Left ventricle myocardium inferior (tissue), 1 donor: ENCODE measurements at places on chromosomes 3 and 15.

DNA sequence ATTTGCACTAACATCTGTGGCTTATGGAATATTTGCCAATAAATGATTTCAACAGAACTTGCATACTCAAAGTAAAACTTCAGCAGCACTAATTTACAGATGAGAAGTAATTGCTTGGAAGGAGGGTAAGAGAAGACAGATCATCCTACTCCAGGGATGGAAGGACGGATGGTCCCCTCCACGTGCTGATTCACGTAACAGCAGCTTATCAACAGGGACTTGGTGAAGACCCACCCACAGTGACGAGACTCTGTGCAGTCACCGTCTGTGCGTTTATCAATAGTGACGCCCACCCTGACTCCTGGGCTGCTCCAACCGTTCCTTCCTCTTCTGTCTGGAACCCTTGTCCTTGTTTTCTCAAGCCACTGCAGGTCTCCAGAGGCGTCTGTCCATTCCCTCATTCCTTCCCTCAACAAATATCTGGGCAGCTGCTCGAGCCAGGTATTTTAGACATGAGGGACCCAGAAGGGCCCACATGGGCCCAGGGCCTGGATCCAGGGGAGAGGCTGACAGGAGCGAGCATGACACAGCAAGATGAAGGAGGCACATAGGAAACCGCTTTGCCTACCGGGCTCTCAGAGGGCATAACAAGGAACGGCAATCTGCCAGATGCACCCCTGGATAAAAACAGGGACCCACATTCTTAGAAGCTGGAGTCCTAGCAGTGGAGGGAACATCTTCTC, 33.3 kb downstream of the PCSK6 start:
- DNase-seq = no peak

DNA sequence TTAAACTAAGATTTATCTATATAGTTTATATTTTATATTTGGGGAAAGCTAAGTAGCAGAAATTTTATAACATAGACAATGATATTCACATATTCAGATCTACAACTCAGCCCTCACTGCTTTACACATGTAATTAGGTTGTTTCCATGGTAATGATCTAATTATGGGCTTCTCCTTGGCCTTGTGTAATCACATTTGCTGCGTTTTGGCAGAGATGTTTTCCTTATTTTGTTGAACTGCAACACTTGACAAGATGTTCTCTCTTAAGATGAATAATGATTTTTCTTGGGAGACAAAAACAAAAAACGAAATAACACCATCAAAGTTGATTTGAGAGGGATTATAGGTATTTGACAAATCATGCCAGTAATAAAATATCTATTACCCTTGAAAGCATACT, 635.6 kb upstream of the TBL1XR1 start:
- DNase-seq = no peak

- DNase-seq = peak; percentile 34
Measured at GRCh38 chr3:184472723-184473428, 88.7 kb upstream of the EPHB3 start.

DNA sequence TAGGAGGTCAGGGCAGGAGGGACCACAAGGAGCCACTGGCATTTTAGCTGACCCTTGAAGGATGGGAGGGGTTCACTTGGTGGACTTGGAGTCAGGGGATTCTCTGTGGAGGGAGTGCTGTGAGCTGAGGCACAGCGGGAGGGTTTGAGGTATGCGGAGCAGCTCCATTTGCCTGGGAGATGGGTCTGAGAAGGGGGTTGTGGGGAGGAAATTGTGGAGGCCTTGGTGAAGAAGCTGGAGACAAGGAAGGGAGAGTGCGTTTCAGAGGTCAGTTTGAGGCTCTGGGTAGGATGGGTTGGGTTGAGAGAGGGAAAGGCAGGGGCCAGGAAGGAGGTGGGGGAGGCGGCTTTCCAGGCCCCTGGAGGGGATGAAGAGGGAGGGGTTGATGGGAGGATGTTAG, 20.2 kb downstream of the PLEKHO2 start:
- no peak for DNase-seq

DNA sequence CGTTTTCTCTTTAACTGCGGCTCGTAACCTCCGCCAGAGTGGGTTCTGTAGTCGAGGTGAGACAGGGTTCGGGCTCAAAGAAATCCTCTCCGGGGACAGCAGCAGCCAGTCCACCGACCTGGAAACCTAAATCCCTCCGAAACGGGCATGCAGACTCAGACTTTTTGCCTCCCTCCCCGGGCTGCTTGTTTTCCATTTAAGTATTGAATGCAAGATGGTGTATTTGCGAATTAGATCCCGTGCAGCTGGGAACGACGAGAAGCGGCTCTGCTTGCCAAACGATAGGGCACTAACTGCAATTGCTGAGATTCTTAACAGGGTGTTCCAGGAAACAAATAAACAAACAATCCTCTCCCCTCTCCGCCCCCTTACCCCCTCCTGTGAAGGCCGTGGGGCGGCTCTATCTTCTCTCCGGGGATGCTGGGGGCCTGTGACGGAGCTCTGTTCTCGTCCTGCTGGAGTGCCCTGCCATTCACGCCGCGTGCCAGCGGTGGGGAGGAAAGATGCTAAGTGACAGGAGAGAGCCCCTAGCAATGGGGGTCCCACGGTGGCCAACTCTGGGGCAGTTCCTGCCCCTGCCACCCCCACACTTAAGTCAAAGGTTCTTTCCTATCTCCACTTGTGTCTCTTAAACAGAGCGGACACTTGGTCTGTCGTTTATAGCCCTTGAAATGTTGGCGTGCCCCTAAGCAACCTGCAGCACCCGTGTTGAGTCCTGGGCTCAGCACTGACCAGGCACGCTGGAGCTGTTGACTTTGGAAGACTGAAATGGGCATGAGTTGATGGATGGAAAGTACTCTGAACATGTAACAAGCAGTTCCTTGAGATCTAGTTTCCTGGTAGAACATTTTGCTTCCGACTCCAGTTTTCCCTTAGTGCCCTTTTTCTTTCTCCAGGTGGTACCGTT, 1.3 kb upstream of the ETV5 start:
- DNase-seq = no peak

- DNase-seq = peak; percentile 63
Measured at GRCh38 chr3:130609166-130609979, 92.4 kb downstream of the COL6A6 start.

DNA sequence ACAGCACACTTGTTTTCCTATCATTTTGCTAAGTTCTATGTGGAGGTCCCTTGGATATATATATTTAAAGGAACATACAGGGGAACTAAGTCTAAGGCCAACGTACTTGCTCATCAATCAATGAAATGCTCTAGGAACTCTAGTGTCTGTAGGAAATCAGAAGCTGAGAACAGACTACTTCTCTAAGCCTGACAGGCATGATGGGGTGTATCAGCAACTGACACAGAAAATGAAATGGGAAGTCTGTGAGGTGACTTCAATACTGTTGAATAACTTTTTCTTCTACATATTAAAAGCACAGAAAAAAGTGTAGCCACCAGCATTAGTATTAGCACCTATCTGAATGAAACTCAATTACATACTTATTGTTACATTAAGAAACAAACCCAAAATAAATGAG, 56.9 kb upstream of the CSPG5 start:
- no peak for DNase-seq

GRCh38 chr3:133092681-133093080, 54.5 kb downstream of the TMEM108 start:
- DNase-seq = no peak

DNA sequence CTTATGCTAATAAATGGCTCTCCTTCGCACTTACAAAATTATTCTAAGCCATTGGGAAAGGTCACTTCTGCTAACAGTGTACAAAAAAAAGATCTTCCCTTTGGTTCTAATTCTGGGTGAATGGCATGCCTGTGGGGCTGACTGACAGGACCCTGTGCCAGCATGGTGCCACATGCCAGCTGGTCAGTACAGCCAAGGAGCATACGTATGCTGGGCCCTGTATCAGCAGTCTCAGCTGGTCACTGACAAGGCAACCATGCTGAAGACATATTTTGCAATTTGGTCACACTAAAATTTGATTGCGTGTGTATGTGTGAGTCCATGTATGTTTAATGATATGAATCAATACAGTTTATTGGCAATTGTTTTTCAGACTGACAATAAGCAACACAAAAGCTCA, 246.1 kb downstream of the TBL1XR1 start:
- DNase-seq = peak; percentile 64

DNA sequence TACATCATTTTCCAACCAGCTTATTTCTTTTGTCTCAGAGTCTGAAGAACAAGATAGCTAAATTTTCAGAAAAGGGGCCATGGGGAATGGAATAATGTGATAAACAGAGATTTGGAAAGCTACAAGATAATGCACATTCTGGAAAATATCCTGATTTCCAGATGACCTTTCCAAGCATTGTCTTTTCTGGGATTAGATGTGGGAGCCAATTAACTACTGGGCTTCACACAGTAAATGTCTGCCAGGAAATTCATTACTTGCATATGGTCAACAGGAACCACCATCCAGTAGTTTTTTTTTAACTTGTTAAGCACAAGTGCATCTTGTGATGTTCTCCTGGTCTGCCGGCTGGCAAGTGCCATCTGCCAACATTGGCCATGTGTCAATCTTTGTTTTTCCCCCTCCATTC, 131.1 kb upstream of the BFSP2 start:
- DNase-seq = no peak

DNA sequence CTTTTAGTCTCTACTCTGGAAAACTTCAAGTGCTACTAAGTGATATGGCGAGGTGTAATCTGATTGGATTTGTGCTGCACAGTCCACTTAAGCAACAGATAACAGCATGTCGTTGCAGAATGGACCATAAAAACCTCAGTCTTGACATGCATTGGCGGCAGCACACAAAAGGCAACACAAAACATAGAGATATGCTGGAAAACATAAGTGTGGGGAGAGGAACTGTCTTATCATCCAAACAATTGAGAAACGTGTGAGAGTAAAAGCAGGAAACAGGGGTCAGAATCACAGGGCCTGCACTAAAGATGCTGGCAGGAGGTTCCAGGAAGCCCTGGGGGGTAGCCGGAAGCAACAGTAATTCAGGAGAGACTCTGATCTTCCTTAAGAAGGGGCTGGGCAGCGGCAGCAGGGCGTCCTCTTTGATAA, 82.1 kb downstream of the CGNL1 start:
- no peak for DNase-seq

DNA sequence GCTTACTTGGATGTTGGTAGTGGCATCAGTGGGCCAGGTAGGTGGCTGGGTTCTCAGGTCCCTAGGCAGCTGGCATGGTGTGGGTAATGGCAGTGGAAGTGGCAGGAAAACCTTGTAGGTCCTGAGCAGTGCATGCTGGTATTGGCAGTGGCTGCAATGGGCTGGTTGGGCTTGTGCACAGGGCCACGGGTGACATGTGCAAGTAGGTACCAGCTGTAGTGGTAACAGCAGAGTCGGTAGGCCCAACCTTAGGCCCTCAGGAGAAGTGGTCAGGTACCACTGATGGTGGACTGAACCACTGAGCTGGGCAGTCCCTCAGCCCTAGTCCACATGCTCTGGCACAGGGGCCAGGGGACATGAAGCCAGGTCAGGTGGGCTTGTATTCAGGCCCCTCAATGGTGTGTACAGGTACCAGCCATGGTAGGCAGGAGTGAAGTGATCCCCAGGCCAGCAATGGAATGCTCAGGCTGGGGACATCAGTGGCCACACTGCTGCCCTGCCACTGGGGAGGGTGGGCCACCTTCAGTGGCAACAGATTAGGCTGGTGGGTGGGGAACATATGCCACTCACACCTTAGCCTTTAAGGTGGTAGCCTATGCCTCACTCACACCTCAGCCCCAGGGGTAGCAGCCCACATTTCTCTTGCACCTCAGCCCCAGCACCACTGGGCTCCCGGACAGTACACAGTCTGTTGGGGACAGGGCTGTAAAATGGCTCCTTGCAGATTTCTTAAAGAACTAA, 118.1 kb downstream of the LRRK1 start:
- DNase-seq = no peak

- DNase-seq = no peak
Measured at GRCh38 chr15:63439536-63440264, 58.1 kb upstream of the CA12 start.

GRCh38 chr3:102195198-102195948, 239.4 kb upstream of the ZPLD1 start:
- no peak for DNase-seq

DNA sequence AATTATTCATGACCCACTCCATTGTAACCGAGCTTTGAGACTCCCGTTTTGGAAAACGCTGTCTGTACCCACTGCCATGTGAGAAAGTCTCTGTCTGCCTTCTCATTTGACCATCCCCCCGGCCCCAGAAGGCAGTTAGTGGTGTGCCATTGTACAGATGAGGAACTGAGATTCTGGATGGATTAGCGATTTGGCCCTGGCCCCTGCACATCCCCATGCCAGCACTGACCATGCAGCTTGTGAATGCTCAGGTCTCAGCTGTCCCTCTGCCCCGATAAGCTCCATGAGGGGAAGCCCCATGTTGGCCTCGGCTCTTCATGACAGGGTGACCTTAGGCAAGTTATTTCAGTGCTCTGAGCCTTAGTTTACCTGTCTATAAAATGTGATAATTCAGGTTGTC, 153.0 kb upstream of the SMAD3 start:
- no peak for DNase-seq

- no peak for DNase-seq
Measured at GRCh38 chr3:31896648-31897433, 84.2 kb downstream of the OSBPL10 start.

DNA sequence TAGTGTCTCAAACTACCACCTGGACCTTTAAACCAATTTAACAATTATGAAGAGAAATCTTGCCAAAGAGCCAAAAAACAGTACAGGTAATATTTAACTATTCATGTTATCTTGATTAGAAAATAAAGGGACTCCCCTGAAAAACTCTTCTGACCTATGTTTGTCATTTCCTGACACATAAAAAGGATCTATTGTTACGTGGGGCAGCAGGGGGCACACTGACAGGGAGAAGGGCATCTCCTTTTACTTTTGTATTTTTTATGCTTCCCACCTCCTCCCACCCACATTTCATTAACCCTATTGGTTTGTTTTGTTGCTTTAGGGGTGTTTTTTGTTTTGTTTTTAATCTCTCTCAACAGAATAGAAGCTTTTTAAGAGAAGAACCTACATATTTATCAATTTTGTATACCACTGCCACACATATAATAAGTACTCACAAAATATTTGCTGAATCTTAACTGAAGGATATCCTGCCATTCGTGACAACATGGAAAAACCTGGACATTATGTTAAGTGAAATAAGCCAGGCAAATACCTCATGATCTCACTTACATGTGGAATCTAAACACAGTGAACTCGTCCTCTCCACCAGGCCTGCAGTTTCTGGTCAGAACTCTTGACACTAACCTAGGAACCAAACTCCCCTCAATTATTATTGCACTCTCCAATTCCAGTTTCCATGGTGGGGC, 17.7 kb downstream of the STAG1 start:
- no peak for DNase-seq

DNA sequence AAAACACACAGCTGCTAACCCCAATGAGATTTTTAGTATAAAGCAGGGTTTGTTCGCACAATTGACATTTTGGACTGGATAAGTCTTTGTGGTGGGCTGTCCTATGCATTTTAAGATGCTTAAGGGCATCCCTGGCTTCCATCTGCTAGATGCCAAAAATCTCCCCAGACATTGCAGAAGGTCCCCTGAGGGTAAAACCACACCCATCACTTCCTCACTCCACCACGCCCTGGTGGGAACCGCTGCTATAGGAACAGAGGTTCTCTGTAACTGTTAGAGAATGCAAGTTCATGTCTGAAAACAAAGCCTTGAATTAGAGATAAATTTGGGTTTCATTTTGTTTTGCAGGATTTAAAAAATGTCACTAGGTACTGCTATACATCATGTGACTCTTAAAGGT, 67.7 kb downstream of the ARHGEF26 start:
- DNase-seq = no peak
